ENCODE measurements at places on chromosomes 16 and 17.

GRCh38 chr16:85816159-85816558 is 16.7 kb downstream of the COX4I1 start:
- DNase-seq = no peak

DNA sequence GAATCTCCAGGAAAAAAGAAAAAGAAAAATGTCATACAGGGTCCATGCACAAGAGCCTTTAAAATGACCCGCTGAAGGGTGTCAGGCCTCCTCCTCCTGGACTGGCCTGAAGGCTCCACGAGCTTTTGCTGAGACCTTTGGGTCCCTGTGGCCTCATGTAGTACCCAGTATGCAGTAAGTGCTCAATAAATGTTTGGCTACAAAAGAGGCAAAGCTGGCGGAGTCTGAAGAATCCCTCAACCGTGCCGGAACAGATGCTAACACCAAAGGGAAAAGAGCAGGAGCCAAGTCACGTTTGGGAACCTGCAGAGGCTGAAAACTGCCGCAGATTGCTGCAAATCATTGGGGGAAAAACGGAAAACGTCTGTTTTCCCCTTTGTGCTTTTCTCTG is 845 bp downstream of the STH start:
- DNase-seq = no peak

- no peak for DNase-seq
Observed at GRCh38 chr16:14309001-14309886, 238.1 kb downstream of the MRTFB start.

DNA sequence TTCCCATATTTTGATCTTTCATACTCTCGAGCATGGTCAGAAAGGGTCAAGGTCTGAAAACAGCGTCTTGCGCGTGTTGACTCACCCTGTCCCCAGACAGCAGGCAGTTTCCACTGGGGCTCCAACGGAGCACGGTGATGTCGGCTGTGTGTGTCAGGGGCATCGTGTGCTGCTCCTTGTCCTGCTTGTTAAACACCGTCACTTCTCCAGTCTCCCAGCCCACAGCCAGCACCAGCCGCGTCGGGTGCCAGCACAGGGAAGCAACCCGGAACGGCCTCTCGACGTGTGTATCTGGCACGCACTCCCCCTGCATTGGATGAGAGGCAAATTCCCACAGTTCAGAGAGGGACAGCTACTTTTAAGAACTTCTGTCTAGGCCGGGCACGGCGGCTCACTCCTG is 9.6 kb downstream of the IFT140 start:
- DNase-seq = no peak

- DNase-seq = no peak
Observed at GRCh38 chr17:77916264-77916663, 42.2 kb upstream of the TNRC6C start.

GRCh38 chr16:73483076-73483791 is 435.3 kb upstream of the ZFHX3 start:
- DNase-seq = no peak

GRCh38 chr17:17134957-17135333 is 71.2 kb downstream of the PLD6 start:
- DNase-seq = no peak

- DNase-seq = no peak
Observed at GRCh38 chr16:68732042-68732680, 4.9 kb upstream of the CDH1 start.

DNA sequence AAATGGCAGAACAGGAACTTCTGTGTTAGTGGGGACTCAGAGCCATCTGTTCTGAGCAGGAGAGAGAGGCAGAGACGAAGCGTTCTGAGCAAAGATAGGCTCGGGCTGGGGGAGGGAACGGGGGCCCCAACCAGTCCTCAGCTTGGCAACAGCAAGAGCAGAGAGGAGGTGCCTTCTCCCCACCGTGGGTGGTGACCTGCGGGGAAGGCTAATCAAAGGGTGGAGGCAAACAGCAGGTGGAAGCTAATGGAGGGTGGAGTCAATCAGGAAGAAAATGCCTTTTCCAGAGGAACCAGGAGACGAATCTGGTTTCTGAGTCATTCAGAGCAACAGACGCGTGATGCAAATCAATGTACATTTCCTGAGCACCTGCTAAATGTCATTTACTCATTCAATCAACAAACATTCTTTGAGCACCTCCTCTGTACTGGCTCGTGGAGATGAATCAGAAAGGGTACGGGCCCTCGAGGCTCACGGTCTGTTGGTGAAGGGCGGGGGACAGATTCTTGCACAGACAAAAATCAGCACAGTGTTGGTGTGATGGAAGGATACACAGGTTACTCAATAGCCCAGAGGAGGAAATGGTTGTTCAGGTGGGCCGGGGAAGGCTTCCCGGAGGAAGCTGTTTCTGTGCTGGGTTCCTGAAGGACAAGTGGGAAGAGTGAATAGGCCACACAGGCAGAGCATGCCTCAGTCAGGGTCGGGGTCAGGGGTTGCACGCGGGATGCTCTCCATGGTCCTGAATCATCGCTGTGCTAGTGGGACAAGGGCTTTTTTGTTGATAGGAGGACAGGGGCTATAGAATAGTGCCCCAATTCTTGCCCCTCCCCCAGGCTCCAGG is 5.7 kb upstream of the SPNS2 start:
- no peak for DNase-seq

DNA sequence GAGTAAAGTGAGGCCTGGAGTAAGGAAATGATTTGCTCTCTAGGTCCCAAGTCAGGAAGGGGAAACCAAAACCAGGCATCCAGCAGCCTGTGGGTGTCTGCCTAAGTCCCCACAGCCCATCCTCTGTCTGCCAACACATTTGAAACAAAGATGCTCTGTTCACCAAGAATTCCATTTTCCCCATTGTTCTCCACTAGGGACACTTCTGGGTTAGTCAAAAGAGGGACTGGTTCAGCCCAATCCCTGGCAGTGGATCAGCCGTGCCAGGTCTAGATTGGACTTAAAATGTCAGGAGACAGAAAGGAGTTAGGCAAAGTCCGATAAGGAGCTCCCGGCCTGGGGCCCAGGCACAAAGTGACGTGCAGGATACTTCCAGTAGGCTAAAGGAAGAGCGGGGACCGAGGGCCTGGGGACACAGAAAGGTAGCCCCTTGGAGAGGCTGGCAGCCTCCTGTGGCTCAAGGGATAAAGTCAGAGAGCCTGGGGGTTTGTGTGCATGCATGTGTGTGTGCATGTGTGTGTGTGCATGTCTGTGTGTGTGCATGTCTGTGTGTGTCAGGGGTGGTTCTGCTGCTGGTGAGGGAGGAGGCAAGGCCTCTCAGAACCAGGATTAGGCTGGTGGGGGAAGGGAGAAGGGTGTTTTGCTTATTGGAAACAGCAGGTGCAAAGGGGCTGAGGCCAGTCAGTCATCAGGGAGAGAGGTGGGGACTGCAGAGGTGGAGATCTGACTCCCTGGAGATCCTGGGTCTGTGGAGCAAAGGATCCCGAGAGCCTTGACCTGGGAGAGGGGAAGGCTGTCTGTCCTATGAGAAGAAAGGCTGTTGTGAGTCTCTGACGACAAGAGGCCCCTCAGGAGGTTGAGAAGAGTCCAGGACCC is 41.7 kb upstream of the IL34 start:
- no peak for DNase-seq

DNA sequence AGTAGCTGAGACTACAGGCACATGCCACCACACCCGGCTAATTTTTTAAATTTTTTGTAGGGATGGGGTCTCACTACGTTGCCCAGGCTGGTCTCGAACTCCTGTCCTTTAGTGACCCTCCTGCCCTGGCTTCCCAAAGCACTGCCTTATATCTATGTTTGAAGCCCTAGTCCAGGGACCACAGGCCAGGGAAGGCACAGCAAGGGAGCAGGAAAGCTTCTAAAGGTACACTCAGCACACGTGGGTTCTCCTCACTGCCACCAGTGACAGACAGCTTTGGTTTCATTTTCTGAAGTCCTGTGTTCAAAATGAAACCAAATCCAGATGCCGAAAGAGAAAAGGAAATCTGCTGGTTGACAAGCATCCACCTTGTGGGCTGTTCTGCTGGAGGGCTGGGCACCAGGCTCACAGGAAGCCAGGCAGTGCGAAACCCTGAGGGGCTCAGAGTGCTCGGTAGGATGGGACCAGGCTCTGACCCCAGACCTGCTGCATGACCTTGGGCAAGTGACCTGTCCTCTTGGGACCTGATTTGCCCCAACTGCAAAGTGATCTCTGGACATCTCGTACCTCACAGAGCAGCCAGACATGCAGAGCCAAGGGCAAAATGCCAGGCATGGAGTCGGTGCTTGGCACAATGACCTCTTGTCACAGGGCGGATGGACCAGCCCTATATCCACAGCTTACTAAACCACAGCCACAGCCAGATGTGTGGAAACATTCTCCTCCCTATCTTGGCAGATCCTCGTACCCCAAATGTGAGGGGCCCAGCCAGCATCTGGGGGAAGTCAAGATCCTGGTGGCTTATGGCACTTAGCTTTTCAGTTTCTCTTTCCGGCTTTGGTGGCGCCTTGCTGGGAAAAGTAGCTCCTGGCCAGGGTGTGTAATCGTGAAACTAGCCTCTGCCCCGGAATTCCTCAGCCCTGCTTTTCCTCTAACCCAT is 2.8 kb upstream of the SOCS1 start:
- no peak for DNase-seq

All from stimulated activated CD4-positive, alpha-beta T cell treated with anti-CD3 and anti-CD28 coated beads, TNF-alpha, amount 100 ng/mL, for 1 hour (primary cell).